Psoas muscle (tissue), 8 donors: ENCODE measurements at places on chromosomes 11 and 22. TPM values are rescaled to one million over a fixed set of nuclear protein-coding genes. Genes with fewer than 3 reads are reported as not detected.

DNA sequence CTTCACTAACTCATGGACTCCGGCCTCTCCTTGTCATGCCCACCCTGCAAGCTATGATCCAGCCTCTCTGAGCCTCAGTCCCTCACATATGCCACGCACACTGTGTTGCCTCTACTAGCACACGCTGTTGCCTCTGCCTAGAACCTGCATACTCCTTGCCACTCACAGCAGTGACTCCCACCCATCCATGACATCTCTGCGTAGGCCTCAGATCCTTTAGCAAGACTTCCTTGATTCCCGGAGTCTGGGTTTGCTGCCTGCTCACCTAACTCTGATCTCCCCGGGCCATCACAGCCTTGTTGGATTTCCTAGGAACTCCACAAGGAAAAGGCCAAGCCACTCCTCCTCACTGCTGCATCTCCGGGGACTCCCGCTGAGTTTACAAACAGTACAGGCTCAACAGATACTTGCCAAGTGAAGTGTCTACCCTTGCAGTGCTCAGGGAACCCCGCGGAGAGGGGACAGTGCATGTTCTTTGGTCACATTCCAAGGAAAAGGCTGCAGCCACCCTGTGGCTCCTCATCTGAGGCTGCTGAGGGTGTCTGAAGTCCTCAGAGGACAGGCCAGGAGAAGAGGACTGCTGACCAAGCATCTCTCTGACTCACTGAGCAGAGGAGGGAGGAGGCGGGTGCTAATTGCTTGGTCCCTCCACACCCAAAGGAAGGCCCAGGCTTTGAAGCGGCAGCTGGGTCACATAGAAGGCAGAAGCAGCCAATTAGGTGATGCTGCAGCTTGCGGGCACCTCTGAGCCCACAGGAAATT lies 42.4 kb upstream of the NAV2 start:
- DNase-seq, result no peak

DNA sequence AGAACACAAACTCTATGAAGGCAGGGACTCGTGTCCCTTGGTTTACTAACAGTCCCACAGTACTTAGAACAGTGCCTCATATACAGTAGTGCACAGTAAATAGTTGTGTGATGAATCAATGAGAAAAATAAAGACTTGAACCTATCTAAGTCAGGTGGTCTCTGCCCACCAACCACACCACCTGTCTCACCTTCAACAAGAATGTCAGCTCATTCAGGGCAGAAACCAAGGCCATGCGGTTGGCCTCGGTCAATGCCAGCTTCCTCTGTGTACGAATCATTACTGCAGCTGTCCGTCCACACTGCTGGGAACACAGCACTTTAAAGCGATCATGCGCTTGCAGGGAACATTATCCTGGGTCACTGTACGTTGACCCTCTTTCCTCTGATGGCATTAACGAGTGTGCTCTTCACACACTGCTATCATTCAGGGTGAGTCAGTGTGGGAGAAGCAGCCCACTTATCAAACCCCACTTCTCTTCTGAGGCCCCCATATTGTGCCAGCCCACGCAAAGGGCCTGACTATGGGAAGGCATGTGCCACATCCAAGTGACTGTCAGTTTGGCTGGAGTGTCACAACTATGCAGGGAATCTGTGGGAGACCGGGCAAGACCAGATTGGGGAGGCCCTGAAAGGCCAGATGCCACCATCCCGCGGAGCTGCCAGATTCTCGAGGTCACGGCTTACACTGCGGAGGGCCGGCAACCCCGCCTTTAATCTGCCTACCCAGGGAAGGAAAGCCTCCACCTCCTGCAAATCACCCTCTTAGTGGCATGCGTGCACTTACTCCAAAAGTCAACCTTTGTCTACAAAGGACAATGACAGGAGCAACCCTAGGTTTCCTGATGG lies 36.1 kb downstream of the LARGE1 start:
- peak; percentile 42 for DNase-seq

DNA sequence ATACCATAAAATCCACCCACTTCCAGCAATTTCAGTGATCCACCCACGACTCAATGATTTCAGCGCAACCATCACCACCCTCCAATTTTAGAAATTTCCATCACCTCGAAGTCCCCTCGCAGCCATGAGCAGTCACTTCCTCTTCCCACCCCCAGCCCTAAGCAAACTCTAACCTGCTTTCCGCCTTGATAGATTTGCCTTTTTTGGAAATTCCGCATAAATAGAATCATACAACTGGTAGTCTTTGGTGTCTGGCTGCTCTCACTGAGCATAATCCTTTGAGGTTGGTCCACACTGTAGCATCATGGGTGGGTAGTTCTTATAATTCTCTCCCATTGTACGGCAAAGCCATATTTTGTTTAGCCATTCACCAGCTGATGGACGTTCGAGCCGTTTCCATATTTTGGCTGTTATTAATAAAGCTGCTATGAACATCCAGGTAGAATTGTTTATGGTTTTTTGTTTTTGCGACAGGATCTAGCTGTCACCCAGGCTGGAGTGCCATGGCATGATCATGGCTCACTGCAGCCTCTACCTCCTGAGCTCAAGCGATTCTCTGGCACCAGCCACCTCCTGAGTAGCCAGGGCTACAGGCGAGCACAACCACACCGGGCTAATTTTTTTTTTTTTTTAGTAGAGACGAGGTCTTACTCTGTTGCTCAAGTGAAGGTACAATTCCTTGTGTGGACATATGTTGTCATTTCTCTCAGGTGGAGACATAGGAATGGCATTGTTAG lies 16.0 kb downstream of the PIM3 start:
- no peak for DNase-seq

- no peak for DNase-seq
Observed at GRCh38 chr11:69531717-69532088, 50.2 kb downstream of the LINC01488 start.

DNA sequence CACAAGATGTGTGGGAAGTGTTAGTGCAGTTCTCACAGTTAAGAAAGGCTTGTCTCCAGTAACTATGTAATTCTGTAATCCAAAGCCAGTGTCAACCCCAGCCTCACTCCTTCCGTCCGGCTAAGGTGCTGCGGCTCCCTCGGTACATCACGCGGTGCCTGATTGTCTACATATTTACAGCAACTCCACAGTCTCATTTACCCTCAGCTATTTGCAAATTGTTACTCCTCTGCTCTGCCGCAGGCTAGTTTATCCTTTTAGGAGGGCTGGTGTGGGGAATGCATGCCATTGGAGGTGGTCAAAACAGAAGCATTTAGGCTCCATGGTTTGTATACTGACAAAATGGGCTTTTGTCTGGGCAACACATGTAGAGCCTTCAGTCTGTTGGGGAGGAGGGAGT lies 358.3 kb downstream of the METTL15 start:
- no peak for DNase-seq

DNA sequence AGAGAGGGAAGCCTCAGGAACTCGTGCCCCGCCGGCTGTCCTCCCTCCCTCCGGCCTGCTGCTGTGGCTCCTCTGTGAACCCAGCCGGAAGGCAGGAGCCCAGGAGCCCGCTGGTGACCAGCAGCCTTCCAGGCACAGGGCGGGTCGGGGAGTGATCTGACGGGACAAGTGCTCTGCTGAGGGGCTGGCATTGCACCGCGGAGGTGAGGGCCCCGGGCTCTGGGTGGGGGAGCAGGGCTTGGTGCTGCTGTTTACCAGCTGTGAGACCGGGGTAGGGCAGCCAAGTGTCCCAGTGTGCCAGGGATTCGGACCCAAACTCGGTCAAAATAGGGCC lies 53.3 kb downstream of the FLRT1 start:
- DNase-seq, result no peak

- no peak for DNase-seq
Observed at GRCh38 chr11:11588243-11588642, 33.6 kb downstream of the GALNT18 start.

DNA sequence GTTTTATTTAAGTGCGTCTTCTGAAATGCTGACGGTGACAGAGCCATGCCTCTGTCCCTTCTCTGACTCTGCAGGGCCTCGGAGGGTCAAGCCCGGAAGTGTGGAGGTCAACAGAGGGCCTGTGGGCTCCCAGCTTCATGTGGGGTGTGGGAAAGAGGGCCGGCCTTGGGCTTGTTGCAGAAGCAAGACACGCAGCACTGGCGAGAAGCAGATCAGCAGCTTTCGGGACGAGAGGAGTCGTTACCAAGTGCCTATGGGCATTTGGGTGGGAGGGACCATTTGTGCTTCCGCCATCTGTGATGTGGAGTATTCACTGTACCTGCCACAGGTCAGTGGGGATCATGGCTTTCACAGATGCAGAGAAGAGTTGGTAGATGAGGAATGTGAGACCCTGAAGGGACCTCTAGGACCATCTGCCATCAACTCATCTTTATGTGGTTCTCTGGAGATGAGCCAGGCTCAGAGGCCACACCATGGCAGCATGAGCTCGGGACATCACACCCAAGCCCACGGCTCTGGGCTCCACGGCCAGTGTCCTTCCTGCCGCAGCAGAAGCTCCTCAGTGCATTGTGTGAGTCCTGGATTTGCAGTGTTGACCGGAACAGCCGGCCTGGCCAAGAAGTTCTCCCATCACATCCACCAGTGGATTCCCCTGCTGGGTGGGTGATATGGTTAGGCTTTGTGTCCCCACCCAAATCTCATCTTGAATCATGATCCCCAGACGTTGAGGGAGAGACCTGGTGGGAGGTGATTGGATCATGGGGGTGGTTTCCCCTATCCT lies 590.7 kb downstream of the TBC1D22A start:
- no peak for DNase-seq

The TFIP11 gene
- polyA plus RNA-seq, result 37.8 TPM
